Suprapubic skin (tissue), 4 donors: ENCODE measurements at places on chromosomes 5 and 9.
A peak's percentile ranks its signal among the peaks of the same experiment; 100 is the strongest.

GRCh38 chr5:135398160-135398854 lies 724 bp downstream of the MACROH2A1 start:
- DNase-seq = no peak
- H3K4me1 ChIP-seq = peaks cover 59% of the 10 kb centered on the region
- peak overlapping the region; percentile 89 for H3K27ac ChIP-seq
- peak overlapping the region; percentile 91 for H3K4me3 ChIP-seq

DNA sequence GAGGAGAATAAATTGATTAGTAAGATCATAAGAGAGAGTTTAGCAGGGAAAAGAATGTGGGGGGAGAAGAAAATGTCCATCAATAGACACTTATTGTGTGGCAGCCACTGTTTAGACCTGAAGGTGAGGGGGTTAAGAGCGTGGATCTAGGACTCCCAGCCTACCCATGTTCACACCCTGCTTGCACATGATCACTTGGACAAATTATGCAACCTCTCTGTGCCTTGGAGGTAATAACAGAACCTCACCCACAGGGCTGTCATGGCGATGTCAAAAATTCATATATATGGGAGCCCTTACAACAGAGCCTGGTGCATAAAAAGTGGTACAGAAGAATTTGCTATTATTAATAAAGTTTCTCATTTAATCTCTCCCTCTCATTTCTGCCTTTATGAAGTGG lies 86.0 kb upstream of the EQTN start:
- H3K36me3 ChIP-seq = no peaks in the 10 kb centered on the region
- H3K4me3 ChIP-seq = no peak overlapping the region
- peaks cover 39% of the 10 kb centered on the region for H3K4me1 ChIP-seq
- H3K27me3 ChIP-seq = no peaks in the 10 kb centered on the region
- H3K27ac ChIP-seq = no peak overlapping the region

DNA sequence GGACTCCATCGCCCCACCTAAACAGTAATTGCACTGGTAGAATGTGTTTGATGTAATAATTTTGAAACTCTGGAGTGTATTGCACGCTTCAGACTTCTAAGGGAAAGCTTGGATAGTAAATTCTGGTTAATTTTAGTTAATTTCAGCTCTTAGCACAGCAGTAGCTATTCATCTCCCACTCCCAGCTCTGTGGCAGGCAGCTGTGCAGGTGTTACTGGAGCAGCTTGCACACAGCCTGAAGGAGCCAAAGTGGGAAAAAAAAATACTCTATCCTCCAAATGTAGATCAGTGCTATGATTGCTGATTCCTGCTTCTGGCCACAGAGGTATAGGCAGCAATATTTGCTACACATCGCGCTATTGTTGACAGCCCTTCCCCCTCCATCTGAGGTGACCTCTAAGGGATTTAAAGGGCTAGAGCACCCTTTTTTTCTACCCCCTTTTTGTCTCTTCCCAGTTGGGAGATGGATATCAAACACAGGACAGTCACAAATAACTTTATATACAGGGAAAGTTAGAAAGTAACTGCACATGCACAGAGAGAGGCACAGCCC lies 97.4 kb downstream of the KCTD16 start:
- H3K27ac ChIP-seq = no peak overlapping the region
- H3K36me3 ChIP-seq = no peaks in the 10 kb centered on the region
- no peak for DNase-seq
- H3K4me1 ChIP-seq = no peaks in the 10 kb centered on the region

- no peak overlapping the region for H3K4me3 ChIP-seq
- no peaks in the 10 kb centered on the region for H3K27me3 ChIP-seq
- H3K27ac ChIP-seq = no peak overlapping the region
- H3K36me3 ChIP-seq = no peaks in the 10 kb centered on the region
- DNase-seq = no peak
These were observed 163.3 kb upstream of the RAD23B start for GRCh38 chr9:107119735-107120134.

DNA sequence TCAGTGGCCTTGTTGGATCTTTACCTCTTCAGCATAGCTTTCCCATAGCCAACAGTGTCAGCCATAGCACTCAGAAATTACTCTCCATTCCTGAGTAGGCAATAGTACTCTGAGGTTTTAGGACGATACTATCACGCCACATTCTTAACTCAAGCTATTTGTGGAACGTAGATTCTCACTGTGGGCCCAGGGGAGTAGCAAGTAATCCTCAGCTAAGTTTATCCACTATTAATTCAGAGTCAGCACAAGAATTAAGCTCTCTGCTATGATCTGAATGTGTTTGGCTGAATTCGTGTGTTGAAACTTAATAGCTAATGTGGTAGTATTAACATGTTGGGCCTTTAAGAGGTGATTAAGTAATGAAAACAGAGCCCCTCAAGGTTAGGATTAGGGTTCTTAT lies 858.8 kb upstream of the NUDT12 start:
- H3K36me3 ChIP-seq = no peaks in the 10 kb centered on the region
- no peak overlapping the region for H3K4me3 ChIP-seq
- no peak overlapping the region for H3K27ac ChIP-seq
- DNase-seq = no peak

GRCh38 chr5:109373932-109374331 lies 35.8 kb downstream of the PJA2 start:
- no peak overlapping the region for H3K4me3 ChIP-seq
- H3K27ac ChIP-seq = no peak overlapping the region
- peaks cover 26% of the 10 kb centered on the region for H3K36me3 ChIP-seq
- no peaks in the 10 kb centered on the region for H3K27me3 ChIP-seq

DNA sequence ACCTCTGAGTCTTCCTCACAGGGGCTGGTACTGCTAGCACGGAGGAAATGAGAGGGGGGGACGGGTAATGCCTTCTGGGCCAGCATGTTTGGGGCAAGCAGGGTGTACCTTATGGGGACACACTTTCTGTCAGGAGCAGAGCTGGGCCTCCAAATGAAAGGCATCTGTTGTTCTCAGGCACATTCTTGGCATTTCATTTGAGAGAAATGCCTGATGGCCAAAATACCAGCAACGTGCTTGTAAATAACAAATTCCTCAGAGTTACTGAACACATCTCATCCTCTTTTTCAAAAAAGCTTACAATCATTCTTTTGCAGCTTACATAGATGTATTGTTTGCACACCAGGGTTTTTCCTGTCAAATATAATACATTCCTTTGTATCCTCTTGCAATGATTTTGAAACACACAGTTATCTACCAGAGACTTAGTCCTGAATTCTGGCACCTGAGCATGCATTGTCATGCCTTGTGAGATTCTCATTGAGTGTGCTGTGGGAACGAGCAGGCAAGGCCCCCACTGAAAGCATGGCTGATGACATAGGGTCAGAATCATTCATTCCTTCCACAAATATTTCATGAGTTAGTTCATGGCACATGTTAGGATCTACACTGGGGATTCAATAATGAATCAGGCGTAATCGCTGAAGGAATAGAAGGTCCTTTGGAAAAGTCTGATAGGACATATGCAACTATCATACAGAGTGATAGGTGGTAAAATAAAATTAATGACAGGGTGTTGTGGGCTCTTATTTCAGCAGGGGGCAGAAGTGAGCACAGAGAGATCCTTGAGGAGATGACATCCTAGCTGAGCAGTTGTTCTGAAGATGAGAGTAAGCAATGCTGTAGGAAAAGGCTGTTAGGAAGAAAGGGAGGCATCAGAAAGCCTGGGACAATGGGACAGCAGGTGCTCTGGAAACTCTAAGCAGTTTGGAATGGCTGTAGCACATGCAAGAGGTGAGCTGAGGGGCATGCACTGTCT lies 260.9 kb upstream of the TUT7 start:
- no peaks in the 10 kb centered on the region for H3K27me3 ChIP-seq
- no peak overlapping the region for H3K4me3 ChIP-seq
- peaks cover 6% of the 10 kb centered on the region for H3K4me1 ChIP-seq
- DNase-seq = no peak

GRCh38 chr5:123753180-123753936 lies 241.4 kb downstream of the CSNK1G3 start:
- H3K4me1 ChIP-seq = peaks cover 16% of the 10 kb centered on the region
- H3K4me3 ChIP-seq = no peak overlapping the region
- no peaks in the 10 kb centered on the region for H3K36me3 ChIP-seq

DNA sequence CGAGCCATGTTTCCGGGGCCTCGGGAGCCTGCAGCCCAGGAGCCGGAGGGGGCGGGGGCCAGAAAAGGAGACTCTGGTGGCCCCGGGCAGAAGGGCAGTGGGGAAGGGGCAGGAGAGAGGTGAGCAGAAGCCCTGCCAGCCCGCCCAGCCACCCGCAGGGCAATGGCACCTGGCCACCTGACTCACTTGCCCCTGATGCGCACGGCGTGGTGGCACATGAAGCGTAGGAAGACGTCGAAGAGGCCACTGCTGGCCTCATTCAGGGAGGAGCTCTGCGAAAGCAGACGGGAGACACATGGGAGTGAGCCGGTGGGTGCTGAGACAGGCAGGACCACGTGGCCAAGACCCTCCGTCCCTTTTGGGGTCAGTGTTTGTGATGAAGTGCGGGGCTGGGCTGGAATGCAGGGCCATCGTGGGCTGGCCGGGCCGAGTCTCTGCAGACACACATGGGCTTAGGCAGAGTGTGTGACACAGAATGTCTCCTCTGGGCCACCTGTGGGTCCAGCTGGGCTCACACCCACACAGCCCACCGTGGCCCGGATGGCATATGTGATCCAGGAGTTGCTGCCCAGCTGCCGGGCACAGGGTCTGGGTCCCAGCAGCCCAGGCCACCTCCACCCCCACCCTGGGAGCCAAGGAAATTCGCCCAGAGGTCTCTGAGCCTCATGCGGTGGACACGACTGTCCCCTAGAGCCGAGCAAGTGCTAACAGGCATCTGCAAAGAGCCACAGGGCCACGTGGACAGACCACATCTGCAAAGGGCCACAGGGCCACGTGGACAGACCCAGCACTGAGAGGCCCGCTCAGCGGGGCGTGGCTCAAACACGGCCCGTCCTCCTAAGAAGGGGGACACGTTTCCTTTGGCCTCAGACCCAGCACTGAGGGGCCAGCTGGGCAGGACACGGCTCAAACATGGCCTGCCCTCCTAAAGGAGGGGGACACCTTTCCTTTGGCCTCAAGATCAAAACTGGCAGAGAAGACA lies 23.6 kb downstream of the TERT start:
- H3K4me1 ChIP-seq = no peaks in the 10 kb centered on the region
- H3K27me3 ChIP-seq = no peaks in the 10 kb centered on the region
- no peak overlapping the region for H3K27ac ChIP-seq
- H3K36me3 ChIP-seq = no peaks in the 10 kb centered on the region

DNA sequence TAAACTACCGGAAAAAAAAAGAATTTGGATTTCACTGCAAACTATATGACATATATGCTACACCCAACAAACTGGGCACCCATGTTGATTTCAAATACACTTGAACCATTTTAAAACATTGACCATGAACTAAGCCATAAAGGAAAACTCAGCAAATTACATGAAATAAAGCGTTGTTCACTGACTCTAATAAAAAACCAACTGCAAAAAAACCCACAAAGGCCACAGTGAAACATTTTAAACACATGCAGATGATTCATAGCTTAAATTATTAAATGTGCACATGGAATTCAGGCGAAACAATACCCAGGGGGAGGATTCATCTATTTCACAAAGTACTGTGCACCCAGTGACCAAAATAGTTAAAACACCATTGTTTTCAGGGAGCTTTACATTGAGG lies 33.3 kb downstream of the MTRR start:
- no peaks in the 10 kb centered on the region for H3K4me1 ChIP-seq
- DNase-seq = no peak
- H3K27ac ChIP-seq = no peak overlapping the region
- peaks cover 71% of the 10 kb centered on the region for H3K36me3 ChIP-seq
- H3K4me3 ChIP-seq = no peak overlapping the region
- no peaks in the 10 kb centered on the region for H3K27me3 ChIP-seq

DNA sequence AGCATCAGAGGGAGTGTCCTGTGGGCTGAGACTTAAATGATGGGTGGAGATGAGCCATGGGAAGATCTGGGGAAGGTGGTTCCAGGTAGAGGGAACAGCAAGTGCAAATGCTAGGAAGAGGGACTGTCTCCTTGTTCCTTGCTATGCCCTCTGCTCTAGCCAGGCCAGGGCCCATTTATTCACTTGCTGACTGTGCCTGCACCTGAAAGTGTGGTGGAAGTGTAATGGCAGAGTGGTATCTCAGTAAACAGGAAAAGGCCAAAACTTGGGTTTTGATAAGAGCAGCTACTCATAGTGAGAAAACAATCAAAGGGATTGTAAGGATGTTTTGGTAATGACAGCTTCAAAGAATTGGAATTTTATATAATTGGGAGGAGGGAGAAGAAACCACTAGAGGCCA lies 32.4 kb downstream of the TLE4 start:
- no peaks in the 10 kb centered on the region for H3K36me3 ChIP-seq
- no peak for DNase-seq
- no peak overlapping the region for H3K4me3 ChIP-seq
- H3K4me1 ChIP-seq = peaks cover 12% of the 10 kb centered on the region
- no peaks in the 10 kb centered on the region for H3K27me3 ChIP-seq
- no peak overlapping the region for H3K27ac ChIP-seq

DNA sequence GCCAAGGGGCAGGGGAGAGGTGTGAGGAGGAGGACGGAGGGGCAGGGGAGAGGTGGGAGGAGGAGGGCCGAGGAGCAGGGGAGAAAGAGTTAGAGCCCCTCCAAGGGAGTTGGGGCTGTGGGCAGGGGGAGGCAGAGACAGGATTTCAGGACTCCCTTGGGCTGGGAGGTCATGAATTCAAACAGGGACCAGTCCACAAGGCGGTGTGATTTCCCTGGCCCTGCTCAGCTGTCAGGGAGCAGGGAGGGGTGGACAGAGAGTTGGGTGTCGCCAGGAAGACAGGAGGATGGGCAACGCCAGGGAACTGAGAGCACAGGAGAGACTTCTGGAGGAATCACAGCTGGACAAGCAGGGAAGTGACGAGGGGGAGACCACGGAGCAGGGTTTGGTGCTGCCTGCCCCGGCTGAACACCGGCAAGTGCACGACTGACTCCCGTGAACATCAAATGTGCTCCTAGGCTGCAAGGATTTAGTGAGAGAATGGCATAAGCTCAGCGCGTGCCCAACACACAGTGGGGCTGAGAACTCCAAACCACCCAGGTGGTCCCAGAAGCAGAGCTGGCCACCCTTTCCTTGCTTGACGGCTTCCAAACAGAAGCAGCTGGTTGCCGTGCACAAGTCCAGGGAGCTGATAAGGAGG lies 17.8 kb upstream of the OLFM1 start:
- DNase-seq = peak; percentile 36
- H3K4me1 ChIP-seq = peaks cover 2% of the 10 kb centered on the region
- no peak overlapping the region for H3K27ac ChIP-seq
- H3K27me3 ChIP-seq = peaks cover 69% of the 10 kb centered on the region
- H3K36me3 ChIP-seq = no peaks in the 10 kb centered on the region
- no peak overlapping the region for H3K4me3 ChIP-seq

DNA sequence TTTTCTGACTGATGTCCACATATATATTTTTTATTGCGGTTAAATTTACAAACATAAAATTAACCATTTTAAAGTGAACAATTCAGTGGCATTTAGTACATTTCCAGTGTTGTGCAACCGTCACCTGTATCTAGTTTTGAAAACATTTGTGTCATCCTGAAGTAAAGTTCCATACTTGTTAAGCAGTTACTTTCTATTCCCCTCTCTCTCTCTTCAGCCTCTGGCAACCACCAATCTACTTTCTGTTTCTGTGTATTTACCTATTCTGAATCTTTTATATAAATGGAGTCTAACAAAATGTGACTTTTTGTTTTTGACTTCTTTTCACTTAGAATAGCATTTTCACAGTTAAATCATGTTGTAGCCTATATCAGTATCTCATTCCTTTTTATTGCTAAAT lies 480.1 kb upstream of the SMARCA2 start:
- H3K4me3 ChIP-seq = no peak overlapping the region
- no peaks in the 10 kb centered on the region for H3K36me3 ChIP-seq
- no peak for DNase-seq
- no peaks in the 10 kb centered on the region for H3K4me1 ChIP-seq
- H3K27me3 ChIP-seq = no peaks in the 10 kb centered on the region
- H3K27ac ChIP-seq = no peak overlapping the region
